NCI-H1105 (cell line): ENCODE measurements at places on chromosomes 16 and 17.

- DNase-seq, result no peak
Observed at GRCh38 chr16:7335991-7336634, 3.5 kb downstream of the RBFOX1 start.

- DNase-seq, result no peak
Observed at GRCh38 chr17:76727745-76728456, 1.3 kb downstream of the METTL23 start.

DNA sequence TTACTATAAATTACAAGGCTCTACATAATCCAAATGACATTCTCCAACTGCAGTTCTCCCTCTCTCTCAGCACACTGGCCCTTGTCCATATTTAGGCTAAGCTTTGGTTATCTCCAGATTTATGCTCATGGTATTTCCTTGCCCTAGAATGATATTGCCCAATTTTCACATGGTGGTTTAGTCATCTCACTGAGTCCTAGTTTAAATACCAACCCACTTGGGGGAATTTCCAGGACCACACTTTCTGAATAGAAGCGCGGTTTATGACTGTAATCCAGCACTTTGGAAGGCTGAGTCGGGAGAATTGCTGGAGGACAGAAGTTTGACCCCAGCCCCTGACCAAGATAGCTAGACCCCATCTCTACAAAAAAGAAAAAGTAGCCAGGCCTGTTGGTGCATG, 280.1 kb upstream of the MON1B start:
- no peak for DNase-seq

DNA sequence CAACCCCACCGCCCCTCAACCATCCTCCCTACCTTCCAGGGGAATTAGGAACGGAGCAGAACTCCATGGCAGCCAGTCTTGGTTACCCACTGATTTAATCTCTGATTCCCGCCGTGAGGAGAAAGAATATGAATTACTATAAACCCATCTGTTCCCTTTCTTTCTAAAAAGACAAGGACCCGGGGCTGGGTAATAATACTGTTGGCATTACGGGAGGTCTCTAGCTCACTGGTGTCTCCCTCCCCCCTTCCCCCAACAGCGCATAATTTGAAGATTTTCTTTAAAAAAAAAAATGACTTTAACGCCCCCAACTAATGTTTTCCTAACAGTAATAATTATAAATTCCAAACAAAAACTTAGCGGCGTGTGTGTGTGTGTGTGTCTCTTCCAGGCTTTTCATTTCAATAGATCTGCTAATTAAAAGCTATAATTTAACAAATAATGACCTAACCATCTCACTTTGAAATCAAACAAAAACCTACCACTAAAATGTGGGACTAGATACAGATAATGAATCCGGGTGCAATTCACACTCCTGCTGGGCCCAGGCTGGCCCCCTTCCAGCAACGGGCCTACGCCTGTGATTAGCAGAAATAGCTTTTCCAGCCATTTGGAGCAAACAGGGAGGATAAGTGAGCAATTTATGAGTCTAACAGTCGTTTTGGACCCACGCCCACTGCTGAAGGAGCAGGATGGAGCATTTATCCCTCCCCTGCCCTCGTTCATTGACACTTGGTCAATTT, 18.2 kb upstream of the BHLHA9 start:
- DNase-seq, result peak; percentile 81

DNA sequence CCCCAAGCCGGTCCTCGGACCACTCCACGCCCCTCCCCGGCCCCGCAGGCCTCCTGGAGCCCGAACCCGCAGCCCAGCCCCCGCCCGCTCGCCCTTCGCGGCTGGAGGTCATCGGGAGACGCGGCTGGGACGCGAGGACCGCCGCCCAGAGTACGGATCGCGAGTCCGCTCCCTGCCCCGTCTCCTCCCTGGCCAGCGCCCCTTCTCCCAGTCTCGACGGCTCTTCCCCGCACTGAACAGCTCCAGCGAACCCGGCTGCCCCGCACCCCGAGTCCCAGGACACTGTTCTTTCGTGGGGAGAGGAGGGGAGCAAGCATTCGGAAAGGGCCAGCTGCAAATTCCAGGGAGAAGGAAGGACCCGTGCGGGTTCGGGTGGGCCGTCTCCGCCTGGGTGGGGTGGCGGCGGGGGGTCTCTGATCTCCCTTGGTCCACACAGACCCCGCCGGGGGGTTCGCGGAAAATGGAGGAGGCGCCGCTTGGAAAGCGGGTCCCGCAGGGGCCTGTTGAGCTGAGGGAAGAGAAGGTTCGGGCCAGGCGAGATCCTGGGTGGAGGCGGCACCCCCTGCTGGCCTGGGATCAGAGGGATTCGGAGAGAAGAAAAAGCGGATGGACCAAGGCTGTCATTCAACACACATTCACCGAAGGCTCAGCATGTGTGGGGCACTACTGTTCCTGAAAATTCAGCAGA, 632 bp upstream of the RTN4RL1 start:
- DNase-seq, result peak; percentile 2

- DNase-seq, result no peak
Observed at GRCh38 chr17:74268558-74268957, 5.5 kb upstream of the DNAI2 start.

DNA sequence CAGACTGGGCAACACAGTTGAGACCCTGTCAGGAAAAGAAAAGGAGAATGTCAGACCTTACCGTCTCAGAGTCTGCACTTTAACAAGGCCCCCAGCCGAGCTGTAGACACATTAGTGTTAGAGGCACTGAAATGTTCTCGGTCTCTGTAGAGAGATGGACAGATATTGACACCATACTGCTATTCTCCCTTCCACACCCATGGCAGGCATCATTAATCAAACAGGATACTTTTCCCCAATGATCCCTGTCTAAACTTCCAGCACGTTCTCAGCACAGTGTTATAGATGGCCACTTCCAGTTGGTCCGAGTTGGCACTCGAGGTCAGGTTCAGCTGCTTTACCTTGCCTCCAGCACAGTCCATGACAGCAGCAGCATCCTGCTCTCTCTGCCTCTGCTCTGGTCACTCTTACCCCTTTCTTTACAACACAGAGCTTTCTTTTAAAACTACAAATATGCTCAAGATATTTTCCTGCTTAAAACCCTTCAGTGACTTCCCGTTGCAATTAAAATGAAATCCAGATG, 251.6 kb downstream of the SNX29 start:
- DNase-seq, result no peak

GRCh38 chr17:72838068-72838467, 254.4 kb downstream of the SLC39A11 start:
- DNase-seq, result no peak

- DNase-seq, result no peak
Observed at GRCh38 chr17:54754560-54754959, 146.1 kb upstream of the TOM1L1 start.

- DNase-seq, result no peak
Observed at GRCh38 chr16:6146874-6147425, 1049.4 kb upstream of the EEF2KMT start.

DNA sequence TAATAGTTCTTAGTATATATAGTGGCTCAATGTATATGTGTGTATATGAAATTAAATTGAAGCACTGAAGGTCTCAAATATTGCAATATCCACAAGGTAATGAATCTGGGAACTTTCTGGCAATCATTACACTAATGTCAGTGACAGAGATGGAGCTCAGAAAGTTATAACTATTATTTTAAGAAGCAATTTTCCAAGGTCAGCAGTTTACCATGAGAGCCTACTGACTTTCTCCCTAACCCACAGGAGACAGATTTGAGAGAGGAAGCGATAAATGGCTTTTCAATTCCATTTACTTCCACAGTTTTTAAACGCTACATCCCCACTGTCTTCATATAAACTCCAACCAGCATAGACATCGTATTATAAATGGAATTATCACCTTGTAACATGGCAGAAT, 92.9 kb downstream of the PCTP start:
- no peak for DNase-seq

DNA sequence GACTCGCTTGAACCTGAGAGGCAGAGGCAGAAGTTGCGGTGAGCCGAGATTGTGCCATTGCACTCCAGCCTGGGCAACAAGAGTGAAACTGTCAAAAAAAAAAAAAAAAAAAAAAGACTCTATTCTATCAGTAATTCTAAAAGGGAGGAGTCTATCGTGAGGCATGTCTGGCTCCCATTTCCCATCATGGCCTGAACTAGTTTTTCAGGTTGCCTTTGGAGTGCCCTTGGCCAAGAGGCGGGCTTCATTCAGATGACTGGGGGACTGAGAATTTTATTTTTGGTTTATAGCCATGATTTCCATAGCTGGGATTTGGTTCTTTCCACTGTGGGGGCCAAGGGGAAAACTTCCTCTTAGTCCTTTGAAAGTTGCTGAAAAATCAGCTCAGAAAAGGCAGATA, 3.5 kb upstream of the SNX29 start:
- no peak for DNase-seq

DNA sequence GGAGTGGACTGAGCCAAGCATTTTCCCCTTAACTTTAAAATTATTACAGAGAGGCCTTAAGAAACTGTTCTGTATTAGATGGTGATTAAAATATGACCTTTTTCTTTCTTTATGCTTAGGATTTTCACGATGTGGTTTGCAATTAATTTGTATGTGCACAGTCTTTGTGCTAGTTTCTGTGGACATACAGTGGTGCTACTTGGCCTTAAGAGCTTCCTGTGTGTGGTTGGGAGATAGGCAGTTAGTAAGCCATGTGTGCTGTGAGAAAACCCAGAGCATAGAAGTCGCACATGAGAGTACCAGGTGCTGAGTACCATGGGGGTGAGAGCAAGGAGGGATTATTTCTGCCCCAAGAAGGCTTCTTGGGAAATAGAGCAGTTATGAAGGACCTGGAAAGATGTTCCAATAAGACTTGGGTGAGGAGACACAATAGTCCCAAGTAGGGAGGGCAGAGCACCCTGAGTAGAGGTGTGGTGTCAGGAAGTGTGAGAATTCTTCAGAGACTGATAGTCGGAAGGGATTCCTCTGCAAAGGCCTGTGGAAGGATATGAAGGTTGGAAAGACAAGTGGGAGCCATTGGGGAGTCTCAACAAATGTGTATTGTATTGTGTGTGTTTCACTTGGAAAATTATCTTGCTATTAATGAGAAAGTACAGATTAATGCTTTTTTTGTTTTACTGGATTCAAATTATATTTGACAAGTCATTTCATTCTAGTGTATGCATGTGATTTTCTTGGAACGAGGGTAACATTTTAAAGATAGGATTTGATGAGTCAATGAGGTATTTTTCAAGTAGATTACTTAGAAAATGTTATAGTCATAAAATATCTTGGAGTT, 239.9 kb downstream of the PRKCA start:
- no peak for DNase-seq

- DNase-seq, result no peak
Observed at GRCh38 chr17:46159686-46160085, 33.5 kb downstream of the KANSL1 start.

GRCh38 chr17:3880983-3881382, 11.9 kb downstream of the CAMKK1 start:
- DNase-seq, result no peak

DNA sequence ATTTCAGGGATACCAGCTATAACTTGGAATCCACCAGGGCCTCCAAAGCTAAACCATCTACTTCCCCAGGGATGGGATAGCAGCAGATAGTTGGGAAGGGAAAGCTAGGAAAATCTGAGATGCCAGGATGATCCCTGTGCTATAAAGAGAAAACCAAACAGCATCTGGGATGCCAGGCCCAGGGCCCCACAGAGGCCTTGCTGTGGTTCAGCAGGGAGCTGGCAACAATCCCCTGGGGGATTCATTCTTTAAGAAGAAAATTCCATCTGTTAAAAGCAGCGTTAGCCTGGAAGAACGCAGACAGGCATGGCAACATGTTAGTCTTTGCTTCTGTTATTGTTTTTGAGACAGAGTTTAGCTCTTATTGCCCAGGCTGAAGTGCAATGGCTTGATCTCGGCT, 16.6 kb downstream of the MYO18A start:
- no peak for DNase-seq

DNA sequence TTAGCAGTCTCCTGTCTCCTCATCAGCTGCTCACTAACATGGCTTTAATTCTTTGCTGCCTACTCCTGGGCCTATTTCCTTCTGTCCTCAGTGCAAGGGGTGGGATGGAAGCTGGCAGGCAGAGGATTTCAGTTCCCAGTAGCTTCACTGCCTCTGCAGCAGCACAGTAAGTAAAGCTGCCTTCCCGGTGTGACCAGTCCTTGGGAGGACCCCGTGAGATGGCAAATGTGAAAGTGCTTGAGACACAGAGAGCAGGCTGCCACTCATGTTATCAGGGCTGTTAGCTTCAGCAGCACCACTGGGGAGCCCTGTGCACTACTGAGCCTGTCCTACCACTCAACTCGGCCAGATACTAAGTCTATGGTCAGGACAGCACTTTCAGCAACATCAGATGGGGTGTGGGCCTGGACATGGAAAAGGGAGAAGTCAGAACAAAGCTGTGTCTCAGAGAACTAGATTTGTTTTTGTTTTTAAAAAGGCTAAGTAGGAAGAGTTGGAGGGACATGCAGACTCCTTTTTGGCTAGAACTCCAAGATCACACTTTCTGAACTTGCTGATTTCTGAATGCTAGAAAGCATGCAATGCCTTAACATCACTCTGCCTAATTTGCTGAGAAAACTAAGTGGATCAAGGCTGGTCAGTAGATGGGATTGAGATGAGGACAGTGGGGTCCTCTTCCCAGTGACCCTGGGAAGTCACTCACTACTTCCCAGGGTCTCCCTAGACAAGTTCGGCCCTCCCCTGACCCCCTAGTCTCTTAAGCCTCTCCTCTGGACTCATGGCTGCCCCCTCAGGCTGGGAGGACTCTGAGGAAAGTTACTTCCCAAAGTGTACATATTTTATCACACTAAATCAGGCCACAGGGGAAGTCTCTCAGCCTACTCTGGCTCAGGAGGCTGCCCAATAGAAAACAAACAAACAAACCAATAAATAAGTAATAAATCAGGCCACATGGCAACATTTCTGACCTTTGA, 1.1 kb downstream of the ACSF2 start:
- DNase-seq, result no peak

- DNase-seq, result no peak
Observed at GRCh38 chr16:1839554-1839953, 12.5 kb downstream of the FAHD1 start.

- no peak for DNase-seq
Observed at GRCh38 chr17:2705888-2706795, 5.4 kb downstream of the CLUH start.

GRCh38 chr16:77531752-77532151, 96.9 kb upstream of the ADAMTS18 start:
- no peak for DNase-seq

GRCh38 chr17:41071606-41072360, 6.1 kb upstream of the KRTAP2-4 start:
- no peak for DNase-seq

GRCh38 chr17:34537445-34537844, 41.9 kb upstream of the TMEM132E start:
- no peak for DNase-seq

DNA sequence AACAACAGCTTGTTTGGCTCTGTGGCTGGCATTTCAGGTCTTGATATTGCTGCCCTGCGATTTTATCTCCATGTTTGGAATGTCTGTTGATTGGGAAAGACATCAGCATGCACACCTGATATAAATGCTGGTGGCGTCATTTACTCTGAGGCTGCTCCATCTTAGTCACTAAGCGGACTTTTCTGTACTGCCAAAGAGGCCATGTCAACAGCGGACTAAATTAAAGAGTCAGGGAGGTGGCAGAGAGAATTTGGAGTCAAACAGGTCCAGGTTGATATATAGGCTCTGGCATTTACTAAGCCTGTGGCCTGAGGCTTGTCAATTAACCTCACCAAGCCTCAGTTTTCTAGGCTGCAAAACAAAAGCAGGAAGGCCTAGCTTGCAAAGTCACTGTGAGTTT, 6.2 kb downstream of the RBFOX1 start:
- no peak for DNase-seq
